ENCODE measurements at places on chromosomes 3 and 15.

DNA sequence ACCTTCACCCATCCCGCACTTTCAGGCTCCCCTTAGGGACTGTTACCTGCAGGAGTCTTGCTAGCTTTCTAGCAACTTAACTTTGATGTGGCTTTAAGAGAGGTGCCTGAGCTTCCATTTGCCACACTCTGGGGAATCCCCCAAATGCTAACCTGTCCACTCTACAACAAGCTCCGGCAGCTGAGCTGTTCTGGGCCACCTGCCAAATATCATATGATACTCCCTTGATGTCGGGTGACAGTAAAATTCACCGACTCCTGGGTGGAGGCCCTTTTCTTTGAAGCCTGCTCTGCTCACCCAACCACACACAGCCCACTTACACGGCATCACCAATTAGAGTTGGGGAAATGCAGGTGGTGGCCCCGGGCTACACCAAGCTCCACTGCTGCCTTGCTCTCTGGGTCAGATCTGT is 38.0 kb upstream of the XCR1 start:
- DNase-seq = no peak

DNA sequence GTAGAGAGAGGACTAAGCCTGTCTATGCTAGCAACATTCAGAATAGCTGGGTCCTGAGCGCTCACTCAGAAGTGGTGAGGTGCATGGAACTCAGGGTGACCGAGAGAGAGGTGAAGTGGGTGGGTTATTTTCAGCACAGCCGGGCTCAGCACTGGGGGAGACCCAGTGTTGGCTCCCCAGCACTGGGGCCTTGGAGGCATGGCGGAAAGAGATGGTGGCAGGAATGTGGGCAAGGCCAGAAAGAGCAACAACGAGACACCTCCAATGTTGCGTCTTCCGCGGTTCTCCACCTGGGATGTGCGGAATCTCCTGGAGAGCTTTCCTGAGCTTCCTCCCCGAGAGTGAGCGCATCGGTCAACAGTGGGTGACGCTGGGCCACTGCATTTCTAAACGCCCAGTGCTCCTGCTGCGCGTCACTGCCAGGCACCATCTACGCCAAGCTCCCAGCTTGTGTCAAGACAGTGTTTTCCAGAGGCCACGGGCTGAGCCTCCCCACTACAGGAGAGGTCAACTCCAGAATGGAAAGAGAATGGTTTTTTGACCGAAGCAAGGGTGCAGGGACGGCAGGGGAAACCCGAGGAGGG is 148.4 kb downstream of the ADAMTS17 start:
- no peak for DNase-seq

DNA sequence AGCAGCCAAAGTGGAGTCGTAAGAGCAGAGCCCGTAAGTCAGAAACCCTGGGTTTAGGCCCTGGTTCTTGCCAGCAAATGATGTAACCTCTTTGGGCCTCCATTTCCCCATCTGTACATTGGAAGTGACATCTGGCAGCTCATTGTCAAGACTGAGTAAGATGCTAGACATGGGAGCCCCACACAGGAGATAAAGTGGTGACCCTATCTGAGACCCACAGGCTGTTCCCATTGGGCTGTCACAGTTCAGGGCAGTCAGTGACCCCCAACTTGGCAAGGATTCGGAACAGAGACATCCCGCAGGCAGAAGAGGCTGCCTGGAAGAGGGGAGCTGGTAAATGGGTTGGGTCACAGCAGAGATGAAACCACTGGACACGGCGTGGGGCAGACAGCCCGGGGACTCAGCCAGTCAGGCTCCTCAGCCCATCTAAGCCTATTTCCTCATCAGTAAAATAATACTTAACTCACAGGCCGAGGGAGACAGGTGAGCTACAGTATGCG is 1.8 kb downstream of the CLN6 start:
- DNase-seq = no peak

- DNase-seq = no peak
Measured at GRCh38 chr3:72746430-72747411, 101.5 kb downstream of the SHQ1 start.

DNA sequence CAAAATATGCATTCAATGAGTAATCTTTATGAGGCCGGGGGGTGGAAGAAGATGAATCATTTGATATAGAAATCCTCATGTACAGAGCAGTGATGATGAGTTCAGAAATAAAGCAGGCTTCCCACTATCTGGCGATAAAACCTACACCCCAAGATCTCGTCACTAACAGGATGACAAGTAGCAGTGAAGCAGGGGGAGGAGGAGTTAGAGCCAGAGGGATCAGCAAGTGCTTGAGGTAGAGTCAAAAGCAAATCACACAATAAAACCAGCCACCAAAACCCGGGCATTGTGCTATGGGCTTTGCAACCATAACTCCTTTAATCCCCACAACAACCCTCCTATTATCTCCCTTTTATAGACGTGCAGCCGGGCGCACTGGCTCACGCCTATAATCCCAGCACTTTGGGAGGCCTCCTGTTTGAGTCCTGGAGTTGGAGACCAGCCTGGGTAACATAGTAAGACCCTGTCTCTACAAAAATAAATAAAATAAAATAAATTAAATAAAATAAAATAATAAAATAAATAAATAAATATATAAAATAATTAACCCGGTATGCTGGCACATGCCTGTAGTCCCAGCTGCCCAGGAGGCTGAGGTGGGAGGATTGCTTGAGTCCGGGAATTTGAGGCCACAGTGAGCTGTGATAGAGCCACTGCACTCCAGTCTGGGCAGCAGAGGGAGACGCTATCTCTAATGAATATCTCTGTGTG is 53.0 kb downstream of the STARD5 start:
- no peak for DNase-seq

DNA sequence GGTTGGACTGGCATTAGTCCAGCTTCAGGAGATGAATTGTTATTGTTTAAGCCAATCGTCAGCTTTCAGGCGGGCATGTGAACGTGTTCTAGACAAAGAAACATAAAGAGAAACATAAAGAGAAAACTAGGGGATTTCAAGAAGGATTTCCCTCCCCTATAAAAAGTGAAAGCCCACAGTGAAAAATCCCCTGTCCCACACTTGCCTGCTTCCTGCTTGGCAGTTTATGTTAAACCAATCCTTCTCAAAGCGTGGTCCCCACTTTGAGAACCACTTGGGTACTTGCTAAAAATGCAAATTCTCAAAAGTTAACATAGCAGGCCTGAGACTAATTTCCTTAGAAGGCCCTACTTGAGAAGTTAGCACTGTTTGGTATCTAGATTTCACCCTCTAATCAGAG is 293.0 kb upstream of the SOX14 start:
- DNase-seq = no peak

DNA sequence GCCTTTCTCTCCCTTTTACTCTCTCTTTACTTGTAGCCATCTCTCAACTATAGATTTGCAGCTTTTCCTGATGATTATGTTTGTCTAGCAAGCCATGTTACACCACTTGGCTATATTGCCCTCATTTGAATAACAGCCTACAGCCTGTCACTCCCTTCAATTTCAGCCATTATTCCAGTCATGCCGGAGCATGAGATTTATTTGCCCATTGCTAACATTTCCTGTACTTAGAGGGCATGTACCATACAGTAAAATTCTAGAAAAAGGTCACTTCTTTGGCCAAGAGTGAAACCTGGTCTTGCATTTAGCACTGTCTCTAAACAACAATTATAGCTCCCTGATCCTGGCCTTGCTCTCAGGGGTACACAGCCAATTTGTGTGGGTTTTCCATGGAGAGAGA is 221.7 kb upstream of the TMC3 start:
- no peak for DNase-seq

All from GM19239 (cell line).